ENCODE measurements at places on chromosomes 4 and X. TPM values are rescaled to one million over a fixed set of nuclear protein-coding genes. Genes with fewer than 3 reads are reported as not detected.
A peak's percentile ranks its signal among the peaks of the same experiment; 100 is the strongest.

PRRG1 gene
- total RNA-seq, result 4.7 TPM

DYNLT3 gene
- total RNA-seq, result 20.1 TPM

TRIM75 gene
- not detected for total RNA-seq

- no peak for DNase-seq
Observed at GRCh38 chr4:105599932-105600655, 47.7 kb downstream of the ARHGEF38 start.

DNA sequence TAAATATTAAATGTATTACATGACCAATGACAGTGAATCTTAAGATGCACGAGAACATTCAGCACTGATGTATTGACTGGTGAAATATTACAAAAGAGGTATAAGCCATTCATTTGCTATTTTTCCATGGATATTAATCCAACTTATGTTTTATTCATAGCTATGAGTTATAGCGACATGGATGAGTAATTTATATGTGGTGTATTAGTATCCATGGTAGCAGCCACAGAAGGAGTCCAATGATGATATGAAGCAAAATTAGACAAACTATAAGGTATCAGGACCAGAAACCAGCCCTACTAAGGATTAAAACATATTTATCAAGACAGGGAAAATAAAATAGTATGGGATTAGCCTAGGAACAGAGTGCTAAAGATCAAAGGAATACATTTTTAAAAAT, 50.7 kb downstream of the THAP9 start:
- no peak for DNase-seq

- DNase-seq, result peak; percentile 39
Observed at GRCh38 chrX:71976753-71977152, 66.1 kb downstream of the NHSL2 start.

- DNase-seq, result no peak
Observed at GRCh38 chr4:108556588-108557200, 63.7 kb upstream of the RPL34 start.

DNA sequence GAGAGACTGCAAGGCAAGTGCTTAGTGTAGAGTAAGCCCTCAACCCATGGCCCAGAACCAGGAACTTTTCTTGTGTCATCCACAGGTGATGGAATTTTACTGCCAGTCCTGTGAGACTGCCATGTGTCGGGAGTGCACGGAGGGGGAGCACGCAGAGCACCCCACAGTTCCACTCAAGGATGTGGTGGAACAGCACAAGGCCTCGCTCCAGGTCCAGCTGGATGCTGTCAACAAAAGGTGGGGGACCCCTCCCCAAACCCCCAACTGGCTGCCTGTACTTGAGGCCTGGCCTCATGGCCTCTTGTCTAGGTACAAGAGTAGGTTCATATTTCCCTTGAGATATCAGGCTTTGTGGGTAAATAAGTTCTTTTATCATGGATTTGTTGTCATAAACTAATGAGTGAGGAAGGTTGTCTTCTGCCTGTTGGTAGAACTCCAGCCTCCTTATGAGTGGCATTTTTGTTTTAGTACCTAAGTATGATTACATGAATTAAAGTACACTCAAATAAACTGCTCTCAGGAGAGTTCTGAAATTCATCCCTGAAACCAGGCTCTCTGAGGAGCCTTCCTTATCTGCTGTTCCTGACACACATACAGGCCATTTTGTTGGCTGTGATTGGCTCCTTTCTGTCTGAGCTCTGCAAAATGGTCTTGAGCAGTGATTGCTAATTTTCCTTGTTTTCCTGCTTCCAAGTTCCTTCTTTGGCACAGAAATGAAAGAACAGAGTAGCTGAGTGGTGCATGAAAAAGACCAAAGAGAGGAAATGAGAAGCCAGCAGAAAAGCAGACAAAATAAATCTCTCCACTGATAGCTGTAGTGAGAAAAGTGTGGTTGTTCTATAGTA, 51.4 kb upstream of the MND1 start:
- peak; percentile 79 for DNase-seq

DNA sequence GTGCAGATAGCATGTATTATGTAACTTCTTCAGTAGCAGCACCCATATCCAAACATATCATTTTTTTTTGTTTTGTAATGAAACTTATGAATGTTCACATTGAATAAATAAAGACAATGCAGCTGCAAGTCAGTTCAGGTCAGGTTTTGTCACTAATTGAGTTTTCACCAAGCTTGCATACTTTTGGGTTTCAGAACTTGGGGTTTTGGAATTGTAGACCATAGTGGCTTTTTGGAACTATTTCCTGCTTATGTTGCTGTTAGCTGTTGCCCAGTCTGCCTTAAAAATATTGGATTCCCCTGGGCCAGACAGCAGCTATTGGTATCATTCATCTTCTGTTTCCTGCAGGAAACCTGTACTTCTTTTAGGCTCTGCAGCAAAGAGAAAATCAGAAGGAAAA, 113.4 kb upstream of the LIMCH1 start:
- DNase-seq, result no peak

- no peak for DNase-seq
Observed at GRCh38 chrX:51834076-51834475, 59.3 kb upstream of the MAGED1 start.

GRCh38 chr4:121696170-121696580, 605 bp downstream of the ANXA5 start:
- peak; percentile 86 for DNase-seq

DNA sequence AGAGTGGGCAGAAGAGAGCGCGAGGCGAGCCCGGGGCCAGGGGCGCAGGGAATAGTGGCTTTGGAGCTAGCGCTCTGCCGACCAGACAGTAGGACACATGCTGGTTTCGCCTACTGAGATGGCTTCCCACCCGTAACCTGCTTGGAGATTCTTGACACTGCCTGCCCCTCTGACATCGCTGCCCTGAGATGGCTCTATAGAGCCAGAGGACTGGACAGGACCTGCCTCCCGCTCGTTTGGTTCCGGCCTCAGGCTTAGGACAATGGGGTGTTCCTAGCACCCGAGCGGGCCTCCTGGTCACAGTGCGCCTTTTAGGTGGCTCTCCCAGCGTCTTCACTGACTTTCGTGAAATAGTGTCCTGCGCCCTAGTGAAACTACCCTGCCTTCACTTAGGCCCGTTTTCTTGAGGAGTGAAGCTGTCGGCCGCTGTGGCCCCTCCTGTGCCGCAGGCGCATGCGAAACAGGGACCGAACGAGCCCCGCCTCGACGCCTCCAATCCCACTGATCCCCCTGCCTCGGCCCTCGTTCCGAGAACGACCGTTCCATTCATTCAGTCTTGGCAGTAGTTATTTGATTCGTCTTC, 608 bp downstream of the TAF1 start:
- DNase-seq, result peak; percentile 14

DNA sequence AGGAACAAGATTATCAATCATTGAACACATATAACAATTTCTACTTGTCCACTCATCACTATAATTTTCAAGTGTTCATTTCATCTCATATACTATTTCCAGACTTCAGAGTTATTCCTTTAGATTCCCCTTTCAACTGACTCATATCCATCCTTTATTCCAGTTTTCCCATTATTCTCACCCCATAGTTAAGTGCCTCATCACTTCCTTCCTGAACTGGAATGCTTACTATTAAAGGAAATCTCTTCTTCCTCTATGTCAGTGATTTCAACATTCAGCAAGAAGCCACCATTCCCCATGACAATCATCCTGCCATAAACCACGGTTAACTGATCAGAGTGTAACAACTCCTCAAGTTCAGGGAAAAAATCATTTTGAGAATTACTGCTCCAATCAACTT, 198.9 kb downstream of the FBXO8 start:
- DNase-seq, result no peak

GRCh38 chr4:69066945-69067344, 29.3 kb upstream of the UGT2B7 start:
- no peak for DNase-seq

DNA sequence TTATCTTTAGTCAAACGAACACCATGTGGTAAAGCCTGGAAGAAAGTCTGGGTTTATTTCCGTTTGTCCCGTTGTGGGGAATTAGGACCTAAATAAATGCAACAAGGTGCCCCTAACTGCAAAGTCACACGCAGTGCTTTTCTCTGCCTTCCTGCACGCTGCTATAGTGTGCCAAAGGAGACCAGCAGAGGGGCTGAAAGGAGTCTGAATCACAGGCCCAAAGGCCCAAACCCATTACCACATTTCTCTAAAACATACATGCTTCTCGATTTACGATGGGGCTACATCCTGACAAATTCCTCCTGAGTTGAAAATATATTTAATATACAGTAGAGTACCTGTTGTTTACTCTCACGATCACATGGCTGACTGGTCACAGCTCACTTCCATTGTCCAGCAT, 4.5 kb downstream of the VEGFC start:
- no peak for DNase-seq

- no peak for DNase-seq
Observed at GRCh38 chrX:44890247-44890646, 17.3 kb downstream of the KDM6A start.

- peak; percentile 41 for DNase-seq
Observed at GRCh38 chr4:114180481-114180880, 201.0 kb upstream of the ARSJ start.

DNA sequence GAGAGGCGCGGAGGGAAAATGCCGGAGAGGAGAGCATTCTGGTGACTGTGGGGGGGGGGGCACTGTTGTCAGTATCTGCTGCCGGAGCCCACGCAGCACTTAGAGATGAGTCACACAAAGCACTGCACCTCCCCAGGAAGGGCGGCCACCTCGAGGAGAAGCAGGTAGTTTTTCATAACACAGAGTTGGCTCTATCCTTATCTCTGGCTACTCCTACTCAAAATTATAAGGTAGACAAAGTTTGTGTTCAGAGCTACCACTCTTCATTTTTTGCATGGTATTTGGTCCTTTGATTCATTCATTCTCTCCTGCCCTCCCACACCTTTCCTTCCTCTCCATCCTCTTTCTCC, 76.2 kb upstream of the SCOC start:
- DNase-seq, result no peak

GRCh38 chr4:72567821-72568675, 973 bp downstream of the ADAMTS3 start:
- DNase-seq, result peak; percentile 93

- no peak for DNase-seq
Observed at GRCh38 chr4:21167711-21168110, 467.5 kb downstream of the PACRGL start.

GRCh38 chr4:20825505-20825904, 125.2 kb downstream of the PACRGL start:
- DNase-seq, result no peak

All from lung (tissue), 17 donors.